ENCODE measurements at places on chromosomes 6 and 20.

DNA sequence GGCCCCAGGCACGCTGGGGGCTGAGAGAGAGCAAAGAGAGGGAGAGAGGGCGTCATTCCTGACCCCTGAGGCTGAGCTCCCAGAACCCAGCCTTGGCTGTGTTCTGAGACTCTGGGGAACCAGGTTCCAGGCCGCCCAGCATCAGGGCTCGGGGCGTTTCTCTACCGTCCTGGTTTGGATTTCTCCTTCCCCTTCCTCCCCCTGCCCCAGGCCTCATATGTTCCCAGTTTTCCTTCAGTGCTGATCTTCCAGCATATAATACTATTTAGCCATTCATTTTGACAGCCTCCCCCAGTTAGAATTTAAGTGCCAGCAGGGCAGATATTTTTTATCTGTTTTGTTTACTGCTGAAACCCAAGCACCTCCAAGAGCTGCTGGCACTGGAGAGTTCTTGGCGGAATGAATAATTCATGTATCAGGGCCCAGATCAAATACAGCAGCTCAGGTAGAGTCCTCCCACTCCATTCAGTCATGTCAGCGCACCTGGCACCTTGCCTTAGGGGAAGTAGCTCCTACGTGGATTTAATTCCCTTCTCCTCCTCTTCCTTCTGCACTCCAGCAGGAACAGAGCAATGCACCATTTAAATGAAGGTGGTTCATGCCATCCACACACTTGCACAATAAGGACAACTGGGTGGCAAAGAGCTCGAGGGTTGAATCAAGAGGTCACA is 23.4 kb upstream of the FRMD1 start:
- DNase-seq = no peak

- no peak for DNase-seq
Observed at GRCh38 chr6:89630488-89630887, 8.1 kb downstream of the LYRM2 start.

DNA sequence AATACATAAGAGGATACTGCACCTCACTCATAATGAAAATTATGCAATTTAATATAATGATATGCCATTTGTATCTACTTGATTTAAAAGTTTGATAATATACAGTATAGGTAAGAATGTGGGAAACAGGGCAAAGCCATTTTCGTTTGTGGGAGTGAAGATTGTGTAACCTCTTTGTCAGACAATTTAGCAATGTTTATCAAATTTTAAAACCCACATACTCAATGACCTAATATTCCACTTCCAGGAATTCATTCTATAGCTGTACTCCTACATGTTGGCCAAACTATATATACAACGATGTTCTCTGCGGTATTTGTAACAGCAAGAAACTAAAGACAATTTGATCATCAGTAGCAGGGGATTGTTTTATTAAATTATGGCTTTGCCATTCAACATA is 17.8 kb upstream of the FKBP5 start:
- no peak for DNase-seq

DNA sequence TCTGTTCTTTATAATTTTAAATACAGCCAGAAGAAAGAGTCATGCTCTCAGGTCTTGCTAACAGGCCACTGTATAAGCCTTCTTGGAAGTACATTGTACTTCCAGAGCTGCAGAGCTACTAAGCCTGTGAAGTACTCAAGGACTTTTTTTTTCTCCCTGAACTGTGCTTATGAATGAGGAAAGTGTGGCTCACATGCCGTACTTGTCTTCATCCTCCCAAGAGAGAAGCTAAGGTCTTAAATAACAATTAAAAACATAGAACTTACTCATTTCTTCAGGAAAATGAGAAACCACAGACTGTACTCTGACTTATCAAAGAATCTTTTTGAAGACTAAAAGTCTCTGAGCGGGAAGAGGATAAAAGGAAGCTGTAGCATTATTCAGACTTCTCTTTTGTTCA is 218.3 kb downstream of the HTR1B start:
- DNase-seq = no peak

- no peak for DNase-seq
Observed at GRCh38 chr6:35412102-35412501, 40.0 kb upstream of the FANCE start.

All from activated naive CD4-positive, alpha-beta T cell (primary cell).